Activated naive CD8-positive, alpha-beta T cell treated with anti-CD3 and anti-CD28 coated beads, Interleukin-2, amount 50 U/mL, for 24 hours (primary cell): ENCODE measurements at places on chromosomes 2 and 18.
A peak's percentile ranks its signal among the peaks of the same experiment; 100 is the strongest.

DNA sequence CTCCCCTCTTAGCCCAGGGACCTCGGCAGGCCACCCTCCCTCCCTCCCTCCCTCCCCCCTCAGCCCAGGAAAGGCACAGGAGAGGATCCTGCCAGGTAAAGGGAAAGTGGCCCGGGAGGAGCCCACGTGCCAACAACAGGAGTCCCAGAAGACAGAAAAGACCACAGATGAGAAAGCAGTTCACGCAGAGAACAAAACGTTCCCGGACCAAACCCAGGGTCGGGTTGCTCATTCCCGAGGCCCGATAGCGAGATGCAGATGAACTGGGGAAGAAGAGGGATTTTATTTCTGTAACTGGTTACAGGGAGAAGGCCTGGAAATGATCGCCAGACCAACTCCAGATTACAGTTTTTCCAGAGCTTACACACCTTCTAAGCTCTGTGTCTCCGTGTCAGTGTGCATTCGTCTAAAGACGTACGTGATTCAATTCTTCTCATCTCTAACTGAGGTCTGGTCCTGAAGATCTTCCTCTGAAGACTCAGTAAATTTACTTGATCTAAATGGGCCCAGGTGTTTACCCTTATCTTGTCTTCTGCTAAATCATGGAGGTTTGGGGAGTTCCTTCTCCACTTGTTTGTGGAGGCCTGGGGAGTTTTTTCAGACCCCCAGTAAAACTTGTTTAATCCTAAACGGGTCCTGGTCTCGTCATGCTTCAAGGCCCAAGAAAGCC lies 807 bp upstream of the NEU4 start:
- no peak for DNase-seq

GRCh38 chr18:9931146-9931545 lies 17.3 kb downstream of the VAPA start:
- DNase-seq, result no peak

GRCh38 chr18:69127873-69128500 lies 272.7 kb upstream of the DOK6 start:
- no peak for DNase-seq

DNA sequence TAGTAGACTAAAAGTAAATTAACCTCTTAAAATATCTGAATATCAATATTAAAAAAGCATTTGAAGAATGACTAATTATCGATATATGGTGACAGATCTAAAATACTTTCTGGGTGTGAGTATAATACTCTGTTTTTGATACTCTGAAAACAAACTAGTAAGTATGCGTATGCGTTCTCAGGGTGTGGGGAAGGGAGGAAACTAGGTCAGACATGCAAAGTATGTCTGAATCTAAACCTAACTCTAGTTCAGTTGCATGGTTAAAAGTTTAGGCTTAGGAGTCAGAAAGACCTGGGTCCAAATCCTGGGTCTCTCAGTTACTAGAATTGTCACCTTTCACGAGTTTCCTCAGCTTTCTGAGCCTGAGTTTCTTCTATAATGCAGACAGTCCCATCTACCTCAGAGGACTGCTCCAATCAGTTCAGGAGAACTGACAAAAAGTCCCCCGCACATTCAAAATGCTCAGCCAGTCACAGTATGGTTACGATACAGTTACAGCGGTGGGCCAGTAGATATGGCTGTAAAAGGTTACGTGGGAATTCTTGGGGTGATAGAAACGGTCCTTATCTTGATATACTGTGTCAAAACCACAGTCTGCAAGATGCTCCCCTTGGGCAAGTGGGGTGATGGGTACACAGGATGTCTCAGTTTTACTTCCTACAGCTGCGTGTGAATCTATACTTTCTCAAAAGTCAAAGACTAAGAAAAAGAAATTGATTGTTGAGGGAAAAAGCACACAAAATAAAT lies 29.2 kb downstream of the UNC50 start:
- DNase-seq, result peak; percentile 40

- no peak for DNase-seq
These were observed 101.2 kb downstream of the MCFD2 start for GRCh38 chr2:46814160-46814961.

DNA sequence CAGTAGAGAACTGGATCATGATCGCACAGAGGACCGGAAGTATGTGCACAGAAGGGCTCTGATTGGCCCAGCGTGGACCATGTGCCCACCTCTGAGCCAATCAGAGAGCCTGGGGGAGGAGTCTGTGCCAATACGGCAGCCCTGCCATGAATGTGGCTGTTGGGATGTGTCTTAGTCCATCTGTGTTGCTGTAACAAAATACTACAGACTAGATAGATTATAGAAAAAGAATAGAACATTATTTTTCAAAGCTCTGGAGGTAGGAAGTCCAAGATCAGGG lies 132.0 kb downstream of the NDUFA10 start:
- DNase-seq, result no peak
